Stimulated activated CD8-positive, alpha-beta memory T cell treated with anti-CD3 and anti-CD28 coated beads, Interleukin-2, amount 100 ng/mL, for 48 hours (primary cell): ENCODE measurements at places on chromosomes 2 and 18.

DNA sequence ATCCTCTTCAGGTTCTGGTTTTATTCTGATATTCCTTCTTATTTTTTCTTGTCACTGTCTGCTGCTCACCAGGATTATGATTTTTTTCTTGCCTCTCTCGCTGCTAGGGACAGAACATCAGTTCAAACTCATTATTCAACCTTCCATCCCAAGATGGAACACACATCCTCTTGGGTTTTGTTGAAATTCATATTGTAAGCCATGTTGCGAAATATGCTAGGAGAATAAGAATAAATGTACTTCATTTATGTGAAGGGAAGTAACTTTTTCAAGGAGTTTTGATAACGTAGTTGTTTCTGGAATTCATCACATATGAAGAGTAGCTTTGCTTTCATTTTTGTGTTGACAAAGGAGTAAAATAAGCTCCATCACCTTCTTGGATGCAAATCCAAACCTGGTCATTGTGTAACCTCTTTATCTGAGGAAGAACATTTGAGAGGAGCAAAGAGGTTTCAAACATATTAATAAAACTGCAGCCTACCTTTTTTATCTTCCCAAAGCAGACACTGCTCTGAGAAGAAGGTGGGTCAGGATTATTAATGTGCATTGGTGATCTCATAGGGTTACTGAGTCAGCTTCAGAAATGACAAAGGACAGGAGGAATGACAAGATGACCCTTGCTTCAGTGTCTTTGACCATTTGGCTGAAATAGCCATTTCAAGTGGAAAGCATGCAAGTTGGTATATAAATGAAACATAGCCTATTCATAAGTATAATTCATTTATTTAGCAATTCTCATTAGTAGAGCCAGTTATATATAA lies 280.0 kb downstream of the GULP1 start:
- no peak for DNase-seq

GRCh38 chr2:205188239-205189138 lies 493.8 kb upstream of the NRP2 start:
- DNase-seq = no peak

DNA sequence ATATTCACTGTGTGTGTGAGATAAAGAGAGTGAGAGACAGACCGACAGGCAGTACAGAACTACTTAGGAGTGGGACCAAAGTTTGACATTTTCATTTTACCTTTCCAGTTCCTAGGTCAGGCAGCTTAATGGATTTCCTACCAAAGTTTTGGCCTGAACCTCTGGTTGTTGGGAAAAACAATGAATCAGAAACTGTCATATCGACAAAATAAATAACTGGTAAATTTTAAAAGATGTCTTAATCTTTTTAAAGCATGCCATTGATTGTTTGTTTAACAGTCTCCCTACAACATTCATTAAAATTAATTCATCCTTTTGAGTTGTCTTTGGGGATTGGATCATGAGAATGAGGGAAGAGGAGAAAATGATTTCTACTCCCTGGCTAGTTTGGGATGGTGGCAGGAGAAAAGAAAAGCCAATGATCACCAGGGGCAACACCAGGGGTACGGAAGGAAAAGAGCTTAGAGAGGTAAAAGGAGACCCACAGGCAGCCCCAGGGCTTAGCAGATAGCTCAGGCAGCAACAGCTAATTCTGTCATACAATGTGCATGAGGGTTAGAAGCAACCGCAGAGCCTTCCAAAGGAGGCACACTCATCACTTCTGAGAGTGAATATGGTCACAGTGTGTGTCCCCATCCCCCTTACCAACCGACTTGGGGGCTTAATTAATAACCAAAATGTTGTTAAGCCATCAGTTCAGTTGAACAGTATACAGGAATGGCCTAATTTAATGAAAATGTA lies 98.5 kb downstream of the CCDC141 start:
- no peak for DNase-seq

- no peak for DNase-seq
These were observed 10.9 kb downstream of the STARD7 start for GRCh38 chr2:96197546-96198255.

DNA sequence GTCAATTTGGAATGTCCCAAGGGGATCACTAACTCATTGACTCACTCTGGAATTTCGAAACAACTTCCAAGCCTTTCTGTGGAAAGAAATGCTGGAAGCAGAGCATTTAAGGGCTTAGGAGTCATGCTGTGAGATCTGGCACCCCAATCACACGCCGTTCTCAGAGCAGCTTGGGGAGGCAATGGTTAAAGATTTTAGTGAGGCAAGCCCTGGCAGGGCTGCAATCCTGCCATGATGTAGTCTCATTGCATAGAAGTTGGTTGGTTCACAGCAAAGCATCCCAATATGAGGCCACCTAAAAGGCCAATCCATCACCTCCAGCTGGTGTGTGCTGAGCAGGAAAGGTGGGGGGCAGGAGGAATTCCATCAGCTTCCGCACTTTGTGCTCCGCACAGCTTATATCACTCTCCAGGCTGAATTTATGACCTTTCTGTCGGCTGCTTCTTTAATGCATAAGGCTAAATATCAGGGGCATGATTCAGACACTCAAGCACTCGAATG lies 1043.9 kb upstream of the POU3F3 start:
- DNase-seq = no peak
